Kidney (tissue), 22 donors: ENCODE measurements at places on chromosomes 11 and 22. TPM values are rescaled to one million over a fixed set of nuclear protein-coding genes. Genes with fewer than 3 reads are reported as not detected.

GRCh38 chr22:37157516-37158285 is 8.0 kb upstream of the IL2RB start:
- no peaks in the 10 kb centered on the region for H3K4me1 ChIP-seq
- no peaks in the 10 kb centered on the region for H3K27me3 ChIP-seq
- peak; percentile 12 for DNase-seq
- H3K36me3 ChIP-seq = no peaks in the 10 kb centered on the region
- no peak overlapping the region for H3K27ac ChIP-seq

DNA sequence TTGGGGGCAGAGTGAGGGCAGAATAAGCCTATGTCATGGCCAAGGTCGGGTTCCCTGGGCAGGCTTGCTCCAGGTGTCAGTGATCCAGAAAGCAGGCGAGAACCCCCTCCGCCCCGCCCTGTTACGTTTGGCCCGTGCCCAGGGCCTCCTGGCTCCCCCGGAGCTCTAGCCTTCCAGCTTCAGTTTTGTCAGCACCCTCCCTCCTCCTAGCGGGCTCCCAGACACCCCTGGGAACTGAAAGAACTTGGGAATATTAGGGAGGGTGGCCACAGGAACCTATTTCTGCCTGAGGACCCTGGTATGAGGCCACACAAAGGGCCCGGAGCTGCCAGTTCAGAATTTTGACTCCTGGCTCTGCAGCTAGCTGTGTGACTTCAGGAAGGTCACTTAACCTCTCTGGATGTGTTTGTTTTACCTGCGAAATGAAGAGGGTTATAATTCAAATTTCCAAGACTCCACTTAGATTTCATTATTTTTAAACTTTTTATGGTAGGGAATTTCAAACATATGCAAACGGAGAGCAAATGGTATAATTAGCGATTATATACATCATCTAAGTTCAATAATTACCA is 1.2 kb downstream of the TUBA8 start:
- DNase-seq = no peak
- H3K36me3 ChIP-seq = no peaks in the 10 kb centered on the region
- no peaks in the 10 kb centered on the region for H3K27me3 ChIP-seq

DNA sequence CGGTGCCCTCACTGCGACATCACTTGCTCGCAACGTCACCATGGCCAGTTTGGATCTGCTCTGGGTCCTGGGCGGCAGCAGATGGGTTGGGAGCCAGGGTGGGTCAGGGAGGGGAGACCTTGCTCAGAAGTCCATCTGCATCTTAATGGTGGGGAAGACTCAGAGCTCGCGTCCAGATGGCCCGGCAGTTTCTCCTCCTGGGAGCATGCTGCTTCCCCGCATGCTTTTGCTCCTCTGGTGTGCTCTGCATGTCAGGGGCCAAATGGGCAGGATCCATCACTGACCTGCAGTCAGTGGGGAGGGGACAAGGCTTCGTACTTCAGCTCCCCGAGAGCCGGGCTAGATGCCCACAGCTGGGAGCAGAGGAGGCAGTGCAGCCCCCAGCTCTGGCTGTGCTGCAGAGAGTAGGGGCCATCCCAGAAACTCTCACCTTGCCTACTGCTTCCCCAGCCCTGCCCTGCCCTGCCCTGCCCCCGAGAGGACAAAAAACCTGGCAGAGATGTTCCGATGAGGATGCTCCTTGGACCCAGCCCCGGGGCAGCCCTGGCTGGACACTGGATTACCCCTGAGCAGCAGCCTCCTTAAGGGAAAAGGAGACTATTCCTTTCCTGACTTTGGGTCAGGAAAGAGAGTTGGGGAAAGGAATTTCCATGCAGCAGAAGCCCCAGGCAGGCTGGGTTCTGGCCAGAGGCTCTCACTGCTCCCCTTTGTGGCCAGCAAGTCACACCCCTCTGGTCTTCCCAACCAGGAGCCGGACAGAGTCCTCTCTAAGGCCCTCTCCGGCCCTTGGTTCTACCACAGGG is 149.9 kb downstream of the PKNOX2 start:
- no peak overlapping the region for H3K27ac ChIP-seq
- no peaks in the 10 kb centered on the region for H3K4me1 ChIP-seq
- no peaks in the 10 kb centered on the region for H3K36me3 ChIP-seq

- no peaks in the 10 kb centered on the region for H3K36me3 ChIP-seq
- no peak for DNase-seq
- peaks cover 3% of the 10 kb centered on the region for H3K27me3 ChIP-seq
- H3K4me3 ChIP-seq = no peak overlapping the region
- H3K4me1 ChIP-seq = no peaks in the 10 kb centered on the region
Measured at GRCh38 chr11:76288166-76288980, 82.1 kb upstream of the WNT11 start.

- no peak overlapping the region for H3K4me3 ChIP-seq
- peaks cover 65% of the 10 kb centered on the region for H3K36me3 ChIP-seq
- no peak overlapping the region for H3K27ac ChIP-seq
- H3K4me1 ChIP-seq = peaks cover 3% of the 10 kb centered on the region
- DNase-seq = no peak
- H3K27me3 ChIP-seq = no peaks in the 10 kb centered on the region
Measured at GRCh38 chr22:38494498-38494897, 11.6 kb downstream of the DDX17 start.

DNA sequence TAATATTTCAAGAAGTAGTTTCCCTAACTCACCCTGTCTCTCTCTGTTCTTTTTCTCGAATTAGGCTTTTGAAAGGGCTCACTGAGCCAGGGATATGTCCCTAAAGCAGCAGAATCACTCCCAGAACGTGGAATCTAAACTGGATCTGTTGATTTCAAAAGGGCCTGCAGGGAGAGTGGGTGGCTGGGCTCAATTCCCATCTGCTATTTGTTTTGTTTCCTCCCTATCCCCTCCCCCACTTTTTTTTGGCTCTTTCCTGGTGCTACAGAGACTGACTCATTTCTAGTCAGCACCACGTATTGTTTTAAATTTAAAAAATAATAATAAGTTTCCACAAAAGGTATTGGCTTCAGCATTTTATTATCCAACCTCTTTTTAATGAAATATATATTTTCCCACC is 961.5 kb downstream of the FAM181B start:
- no peak overlapping the region for H3K27ac ChIP-seq
- no peaks in the 10 kb centered on the region for H3K36me3 ChIP-seq
- H3K4me3 ChIP-seq = no peak overlapping the region
- DNase-seq = peak; percentile 30
- H3K4me1 ChIP-seq = no peaks in the 10 kb centered on the region

DNA sequence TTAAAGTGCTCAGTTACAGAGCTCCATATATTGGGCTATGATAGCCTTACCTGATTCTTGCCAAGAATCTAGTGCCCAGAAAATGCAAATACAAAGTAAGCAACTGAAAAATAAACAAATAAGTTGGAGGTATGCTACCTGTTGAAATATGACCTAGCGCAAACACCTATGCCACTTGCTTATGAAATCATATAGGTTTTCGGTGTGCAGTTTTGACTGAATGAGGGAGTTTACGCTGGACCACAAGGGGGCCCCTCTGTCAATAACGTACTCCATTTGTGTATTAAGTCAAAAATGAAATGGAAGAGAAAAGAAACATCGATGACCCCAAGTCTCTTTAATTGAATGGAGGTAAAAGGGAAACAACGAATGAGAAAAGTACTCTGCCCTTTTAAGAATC is 84.9 kb upstream of the TRIM77 start:
- H3K4me1 ChIP-seq = no peaks in the 10 kb centered on the region
- no peaks in the 10 kb centered on the region for H3K36me3 ChIP-seq
- H3K27ac ChIP-seq = no peak overlapping the region
- no peak overlapping the region for H3K4me3 ChIP-seq
- no peak for DNase-seq

DNA sequence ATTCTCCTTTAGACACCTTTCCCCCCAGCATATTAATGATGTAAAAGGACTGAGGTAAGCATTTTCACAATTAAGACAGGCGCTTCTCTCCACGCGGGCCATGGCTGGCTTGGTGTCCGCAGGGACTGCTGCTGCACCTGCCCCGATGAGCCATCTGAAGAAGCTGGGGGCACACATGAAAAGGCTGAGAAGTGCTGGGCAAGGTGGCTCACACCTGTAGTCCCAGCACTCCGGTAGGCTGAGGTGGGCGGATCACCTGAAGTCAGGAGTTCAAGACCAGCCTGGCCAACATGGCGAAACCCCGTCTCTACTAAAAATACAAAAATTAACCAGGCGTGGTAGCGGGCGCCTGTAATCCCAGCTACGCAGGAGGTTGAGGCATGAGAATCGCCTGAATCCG is 21.3 kb downstream of the KRTAP5-6 start:
- H3K27ac ChIP-seq = no peak overlapping the region
- H3K27me3 ChIP-seq = no peaks in the 10 kb centered on the region
- no peak for DNase-seq
- no peaks in the 10 kb centered on the region for H3K36me3 ChIP-seq
- no peaks in the 10 kb centered on the region for H3K4me1 ChIP-seq

GRCh38 chr11:61777234-61778090 is 14.9 kb downstream of the TMEM258 start:
- peak; percentile 89 for DNase-seq
- H3K36me3 ChIP-seq = no peaks in the 10 kb centered on the region

DNA sequence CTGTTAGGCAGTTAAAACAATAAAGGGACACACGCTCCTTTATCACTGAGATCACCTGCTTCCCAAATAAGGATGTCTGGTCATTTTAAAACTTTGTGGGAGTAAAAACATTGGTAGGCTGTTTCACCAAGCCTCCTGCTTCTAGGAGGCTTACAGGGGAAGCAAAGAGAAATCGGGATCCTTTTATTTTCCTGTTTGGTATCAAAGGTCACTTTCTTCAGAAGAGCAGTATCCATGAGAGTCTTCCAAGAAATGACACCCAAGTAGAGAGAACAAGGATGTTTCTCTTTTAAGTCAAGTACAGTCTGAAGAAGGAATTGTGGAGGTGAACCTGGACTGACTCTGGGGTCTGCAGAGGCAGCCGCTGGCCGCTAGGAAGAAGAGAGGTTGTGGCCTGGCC is 36.9 kb upstream of the BID start:
- H3K4me1 ChIP-seq = peaks cover 3% of the 10 kb centered on the region
- no peak overlapping the region for H3K27ac ChIP-seq
- DNase-seq = no peak
- no peaks in the 10 kb centered on the region for H3K27me3 ChIP-seq
- peaks cover 24% of the 10 kb centered on the region for H3K36me3 ChIP-seq

DNA sequence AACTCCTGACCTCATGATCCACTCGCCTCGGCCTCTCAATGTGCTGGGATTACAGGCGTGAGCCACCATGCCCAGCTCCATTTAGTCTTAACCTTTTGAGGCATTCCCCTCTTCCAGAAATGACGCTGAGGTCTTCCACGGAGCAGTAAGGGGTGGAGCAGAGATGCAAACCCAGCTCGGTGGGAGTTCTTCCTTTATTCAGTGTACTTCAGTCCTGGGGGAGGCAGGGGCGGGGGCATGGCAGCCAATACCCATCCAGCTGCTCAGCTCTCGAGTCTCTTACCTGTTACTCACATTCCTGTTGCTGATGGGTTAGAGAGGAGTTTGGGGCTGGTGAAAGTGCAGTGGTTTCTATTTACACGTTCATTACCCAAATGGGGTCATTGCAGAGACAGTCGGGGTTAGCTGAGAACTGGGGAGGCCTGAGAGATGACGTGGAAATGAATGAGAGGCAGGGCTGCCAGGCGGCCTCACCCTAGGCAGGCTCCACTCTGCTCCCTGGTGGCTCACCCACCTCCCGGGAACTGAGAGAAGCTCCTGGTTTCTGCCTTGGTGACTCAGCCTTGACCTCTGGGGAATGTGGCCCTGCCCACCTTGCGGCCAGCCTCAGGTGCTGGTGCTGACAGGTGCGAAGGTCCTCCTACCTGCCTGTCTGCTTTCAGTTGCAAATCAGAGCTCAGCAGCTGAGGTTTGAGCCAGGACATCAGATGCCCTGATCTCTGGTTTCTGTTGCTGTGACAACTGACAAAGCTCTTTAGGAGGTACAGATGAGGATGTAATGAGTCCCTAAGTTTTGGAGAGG is 13.4 kb upstream of the ST14 start:
- H3K27ac ChIP-seq = no peak overlapping the region
- peaks cover 3% of the 10 kb centered on the region for H3K4me1 ChIP-seq
- H3K36me3 ChIP-seq = peaks cover 18% of the 10 kb centered on the region
- H3K27me3 ChIP-seq = no peaks in the 10 kb centered on the region

GRCh38 chr11:1224111-1224490 is 1.2 kb downstream of the MUC5B start:
- DNase-seq = peak; percentile 59
- no peak overlapping the region for H3K27ac ChIP-seq
- no peaks in the 10 kb centered on the region for H3K36me3 ChIP-seq
- no peaks in the 10 kb centered on the region for H3K27me3 ChIP-seq
- no peak overlapping the region for H3K4me3 ChIP-seq

DNA sequence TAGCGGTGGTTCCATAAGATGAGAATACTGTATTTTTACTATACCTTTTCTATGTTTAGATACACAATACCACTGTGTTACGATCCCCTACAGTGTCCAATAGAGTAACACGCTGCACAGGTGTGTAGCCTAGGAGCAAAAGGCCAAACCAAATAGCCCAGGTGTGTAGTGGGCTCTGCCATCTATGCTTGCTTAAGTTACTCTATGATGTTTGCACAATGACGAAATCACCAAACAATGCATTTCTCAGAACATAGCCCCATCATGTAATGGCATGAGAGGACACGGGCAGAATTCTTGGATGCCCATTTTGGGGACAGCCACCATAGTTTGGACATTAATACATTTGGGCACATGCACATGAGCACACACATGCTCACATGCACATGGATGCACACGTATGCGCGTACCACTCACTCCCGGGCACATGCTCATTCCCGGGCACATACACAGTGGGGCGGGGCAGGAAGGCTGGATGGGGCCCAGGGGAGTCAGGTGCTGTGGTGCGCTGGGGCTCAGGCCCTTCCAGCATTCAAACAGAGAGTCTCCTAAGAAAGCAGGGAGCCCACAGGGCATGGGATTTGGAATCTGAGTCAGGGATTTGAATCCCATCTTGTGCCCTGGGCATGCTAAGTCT is 51.1 kb downstream of the RTN4R start:
- H3K36me3 ChIP-seq = no peaks in the 10 kb centered on the region
- peaks cover under 1% of the 10 kb centered on the region for H3K4me1 ChIP-seq
- H3K4me3 ChIP-seq = no peak overlapping the region
- H3K27ac ChIP-seq = no peak overlapping the region
- no peak for DNase-seq

DNA sequence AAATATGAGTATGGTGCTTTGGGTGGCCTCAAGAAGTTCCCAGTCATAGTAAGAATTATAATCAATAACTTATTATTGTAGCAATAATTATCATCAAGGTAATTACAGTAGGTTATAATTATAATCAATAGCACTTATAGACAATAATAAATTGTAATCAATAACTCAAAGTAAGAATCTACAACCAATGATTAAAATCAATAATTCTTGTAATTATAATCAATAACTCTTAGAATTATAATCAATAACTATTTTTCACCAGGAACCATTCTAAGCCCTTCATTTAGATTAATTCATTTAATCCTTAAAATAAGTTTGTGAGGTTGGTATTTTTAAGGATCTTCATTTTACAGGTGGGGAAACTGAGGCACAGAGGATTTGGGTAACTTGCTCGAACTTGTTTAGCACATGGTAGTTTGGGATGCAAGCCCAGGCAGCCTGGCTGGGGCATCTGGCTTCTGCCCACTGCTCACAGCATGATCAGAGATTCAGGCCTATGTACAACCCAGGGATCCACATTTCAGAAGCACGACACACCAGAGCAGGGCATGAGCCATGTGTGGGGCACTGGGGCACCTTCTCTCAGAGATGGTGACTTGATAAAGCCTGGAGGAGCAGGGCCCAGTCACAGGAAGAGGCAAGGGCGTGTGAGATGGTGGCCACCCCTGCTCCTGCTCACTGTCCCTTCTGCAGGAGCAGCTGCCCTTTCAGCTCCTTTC is 46.6 kb downstream of the SLC1A2 start:
- H3K27me3 ChIP-seq = no peaks in the 10 kb centered on the region
- H3K4me1 ChIP-seq = no peaks in the 10 kb centered on the region
- no peak overlapping the region for H3K4me3 ChIP-seq
- no peaks in the 10 kb centered on the region for H3K36me3 ChIP-seq
- no peak for DNase-seq
- no peak overlapping the region for H3K27ac ChIP-seq

The SLC22A12 gene
- polyA plus RNA-seq = 85.9 TPM

The DGAT2 gene
- polyA plus RNA-seq = 7.0 TPM

The FIBIN gene
- polyA plus RNA-seq = 14.5 TPM

The CRYBA4 gene
- not detected for polyA plus RNA-seq
